Placental epithelial cell (primary cell): ENCODE measurements at places on chromosomes 12 and 14. TPM values are rescaled to one million over a fixed set of nuclear protein-coding genes. Genes with fewer than 3 reads are reported as not detected.

Gene GPR135
- 2.7 and 2.9 TPM in 2 replicates for total RNA-seq

Gene TBC1D30
- total RNA-seq = 0.11 and 0.39 TPM in 2 replicates

Gene P3H3
- 47.1 and 86.8 TPM in 2 replicates for total RNA-seq

Gene GDF3
- total RNA-seq = not detected in 2 replicates

Gene SOX5
- total RNA-seq = 1.1 TPM in 1 of 2 replicates, not detected in the other
